ENCODE measurements at places on chromosomes 12 and 14. TPM values are rescaled to one million over a fixed set of nuclear protein-coding genes. Genes with fewer than 3 reads are reported as not detected.

The PRH2 gene
- total RNA-seq: not detected

The MIP gene
- total RNA-seq: not detected

- no peak for DNase-seq
Observed at GRCh38 chr12:68340404-68341270, 8.5 kb upstream of the MDM1 start.

GRCh38 chr14:58060898-58061297 is 91.1 kb downstream of the ARMH4 start:
- no peak for DNase-seq

DNA sequence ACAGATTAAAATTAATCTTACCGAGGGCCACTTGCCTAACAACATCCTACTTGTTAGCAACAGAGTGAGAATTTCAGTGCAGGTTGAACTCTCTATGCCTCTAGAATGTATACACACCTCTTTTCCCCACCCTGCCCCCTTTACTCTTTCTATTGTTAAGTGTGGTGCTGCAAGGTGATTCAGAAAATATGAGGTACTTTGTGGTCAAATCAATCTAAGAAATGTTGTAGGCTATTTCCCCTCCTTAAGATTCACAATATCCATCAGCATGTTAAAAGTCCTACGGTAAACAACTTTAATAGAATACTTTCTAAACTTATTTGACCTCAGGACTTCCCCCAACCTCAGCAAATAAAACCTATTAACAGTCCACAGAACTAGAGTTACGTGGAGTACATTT is 106.0 kb downstream of the LMNTD1 start:
- DNase-seq: no peak

DNA sequence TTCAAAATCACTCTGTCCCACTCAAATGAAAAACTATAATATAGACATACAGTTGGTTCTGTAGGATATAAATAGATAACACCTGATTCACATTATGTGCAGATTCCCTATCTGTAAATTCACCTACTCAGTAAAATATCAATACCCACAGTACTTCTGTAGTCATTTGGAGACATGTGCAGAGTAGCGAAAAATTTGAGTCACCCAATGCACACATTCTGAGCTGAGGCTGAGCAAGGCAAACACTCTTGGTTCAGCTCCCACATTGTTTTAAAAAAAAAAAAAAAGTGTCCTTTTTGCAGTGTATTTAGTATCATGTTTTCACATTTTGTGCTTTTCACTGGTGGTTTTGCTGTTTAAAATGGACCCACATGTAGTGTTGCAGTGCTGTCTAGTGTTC is 27.3 kb upstream of the BBS10 start:
- peak; percentile 7 for DNase-seq

- DNase-seq: no peak
Observed at GRCh38 chr14:61963926-61964325, 201.7 kb downstream of the SNAPC1 start.
